Mesendoderm (in vitro differentiated cells): ENCODE measurements at places on chromosomes 5 and 9.

- no peak for DNase-seq
Measured at GRCh38 chr9:40913096-40913719, 215.3 kb downstream of the FOXD4L6 start.

DNA sequence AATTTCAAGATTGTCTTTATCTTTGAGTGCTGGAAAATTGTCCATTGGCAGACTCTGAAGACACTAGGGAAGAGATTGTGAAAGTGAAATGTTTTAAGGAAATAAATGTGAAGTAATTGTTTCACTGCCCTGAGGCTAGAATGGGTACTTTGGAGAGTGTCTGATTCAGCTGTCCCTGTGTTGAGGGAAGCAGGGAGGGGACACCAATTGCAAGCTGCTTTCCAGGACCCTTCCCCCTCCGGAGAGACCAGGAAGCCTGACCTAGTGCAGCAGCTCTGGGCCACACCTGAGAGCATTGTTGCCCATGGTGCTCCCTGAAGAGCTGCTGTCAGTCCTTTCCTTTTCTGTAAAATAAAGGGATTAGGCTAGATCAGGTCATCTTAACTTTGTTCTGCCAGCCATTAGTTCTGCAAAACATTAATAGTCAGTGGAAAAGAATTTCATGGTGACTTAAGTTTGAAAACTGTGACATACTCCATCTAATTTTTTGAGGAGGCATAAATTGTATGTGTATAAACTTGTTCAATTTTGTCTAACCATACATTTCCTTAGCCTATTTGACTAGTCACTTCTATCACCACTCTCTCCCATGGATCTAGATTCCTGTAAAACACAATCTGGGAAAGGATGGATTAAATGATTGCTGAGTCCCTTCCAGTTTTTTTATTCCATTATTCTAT lies 18.8 kb downstream of the MAP1B start:
- DNase-seq, result peak; percentile 56

- no peak for DNase-seq
Measured at GRCh38 chr9:2209400-2209799, 194.3 kb downstream of the SMARCA2 start.

DNA sequence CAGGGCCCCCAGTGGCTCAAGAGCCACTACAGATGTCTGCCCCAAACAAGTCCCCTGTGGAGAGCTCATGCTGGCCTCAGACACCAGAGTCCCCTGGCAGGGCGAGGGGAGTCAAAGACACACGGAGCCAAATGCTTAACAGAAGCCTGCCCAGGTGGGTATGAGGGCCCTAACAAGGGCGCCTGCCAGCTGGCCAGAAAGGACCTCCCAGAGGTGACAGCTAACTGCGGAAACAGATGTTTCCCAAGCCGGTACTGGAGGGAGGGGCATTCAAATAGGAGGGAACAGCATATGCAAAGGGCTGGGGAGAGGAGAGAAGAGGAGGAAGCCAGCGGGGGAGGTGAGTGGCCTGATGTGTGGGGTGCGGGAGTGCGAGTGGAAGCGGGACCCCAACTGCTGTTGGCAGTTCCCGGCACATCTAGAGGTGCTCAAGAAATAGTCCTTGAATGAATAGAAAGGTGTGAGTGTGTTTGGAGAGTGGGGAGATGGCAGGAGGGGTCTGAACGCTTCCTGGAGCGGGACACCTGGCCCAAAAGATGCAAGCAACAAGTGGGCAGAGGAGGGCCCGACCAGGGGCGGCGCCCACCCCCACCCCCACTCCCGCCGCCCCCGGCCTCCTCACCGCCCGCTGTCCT lies 824 bp downstream of the MXD3 start:
- DNase-seq, result peak; percentile 60

- DNase-seq, result no peak
Measured at GRCh38 chr5:96683392-96683791, 21.2 kb downstream of the CAST start.

GRCh38 chr5:159182691-159183090 lies 26.7 kb downstream of the RNF145 start:
- peak; percentile 48 for DNase-seq

DNA sequence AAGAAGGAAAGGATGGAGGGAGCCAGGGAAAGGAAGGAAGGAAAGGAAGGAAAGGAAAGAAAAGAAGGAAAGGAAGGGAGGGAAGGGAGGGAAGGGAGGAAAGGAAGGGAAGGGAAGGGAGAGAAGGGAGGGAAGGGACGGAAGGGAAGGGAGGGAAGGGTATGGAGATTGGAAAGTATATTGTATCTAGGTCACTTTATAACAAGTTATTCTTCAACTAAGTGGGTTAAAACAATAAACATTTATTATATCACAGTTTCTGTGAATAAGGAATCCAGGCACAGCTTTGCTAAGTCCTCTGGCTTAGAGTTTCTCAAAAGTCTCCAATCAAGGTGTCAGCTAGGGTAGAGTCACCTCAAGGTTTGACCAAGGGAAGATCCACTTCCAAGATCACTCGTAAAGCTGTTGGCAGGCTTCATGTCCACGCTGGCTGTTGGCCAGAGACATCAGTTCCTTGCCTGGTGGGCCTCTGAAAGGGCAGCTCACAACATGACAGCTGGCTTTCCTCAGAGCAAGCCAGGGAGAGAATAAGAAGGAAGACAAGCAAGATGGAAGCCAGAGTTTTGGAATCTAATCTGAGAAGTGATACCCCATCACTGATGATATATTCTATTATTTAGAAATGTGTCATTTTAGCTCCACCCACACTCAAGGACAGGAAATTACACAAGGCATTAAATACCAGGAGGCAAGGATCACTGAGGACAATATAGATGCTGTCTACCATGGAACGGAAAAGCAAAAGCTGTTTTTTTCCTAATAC lies 105.1 kb downstream of the DEPDC1B start:
- no peak for DNase-seq

DNA sequence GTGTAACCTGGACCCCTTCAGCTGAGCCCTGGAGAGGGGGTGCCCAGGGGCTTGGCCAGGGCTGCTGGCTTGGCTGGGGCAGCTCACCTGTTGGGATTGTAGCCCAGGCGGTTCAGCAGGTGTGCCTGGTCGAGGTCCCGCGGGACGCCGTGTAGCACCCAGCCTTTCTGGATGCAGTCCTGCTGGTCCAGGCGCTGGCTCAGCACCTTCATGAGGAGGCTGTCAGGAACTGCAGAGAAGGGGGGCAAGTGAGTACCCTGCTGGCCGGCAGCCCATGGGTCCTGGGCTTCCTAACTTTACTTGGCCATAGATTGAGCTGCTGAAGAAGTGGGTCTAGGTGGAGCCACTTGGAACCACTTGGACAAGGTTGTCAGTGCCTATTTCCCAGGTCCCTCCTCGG lies 85.5 kb downstream of the AK8 start:
- DNase-seq, result no peak

GRCh38 chr5:97764700-97765099 lies 581.7 kb upstream of the RIOK2 start:
- DNase-seq, result no peak

DNA sequence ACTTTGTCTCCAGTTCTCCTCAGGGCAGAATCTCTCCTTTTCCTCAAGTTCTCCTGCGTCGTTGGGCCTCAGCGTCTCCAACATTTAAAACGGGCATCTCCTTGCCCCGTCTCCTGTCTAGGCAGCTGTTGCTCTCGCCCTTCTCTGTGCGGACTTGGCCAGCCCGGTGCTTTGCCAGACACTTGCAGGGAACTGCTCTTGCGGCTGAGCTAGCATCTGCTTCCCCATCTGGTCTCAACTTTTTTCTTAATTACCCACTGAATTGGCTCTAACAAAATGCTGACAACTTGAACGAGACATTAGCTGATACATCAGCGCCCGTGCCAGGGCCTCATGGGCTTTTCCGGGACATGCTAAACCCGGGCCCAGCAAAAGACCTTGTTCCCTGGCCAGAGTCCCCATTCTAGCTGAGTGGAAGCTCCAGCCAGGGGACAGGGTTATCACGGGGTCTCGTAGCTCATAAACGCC lies 25.1 kb downstream of the ZNF618 start:
- no peak for DNase-seq

DNA sequence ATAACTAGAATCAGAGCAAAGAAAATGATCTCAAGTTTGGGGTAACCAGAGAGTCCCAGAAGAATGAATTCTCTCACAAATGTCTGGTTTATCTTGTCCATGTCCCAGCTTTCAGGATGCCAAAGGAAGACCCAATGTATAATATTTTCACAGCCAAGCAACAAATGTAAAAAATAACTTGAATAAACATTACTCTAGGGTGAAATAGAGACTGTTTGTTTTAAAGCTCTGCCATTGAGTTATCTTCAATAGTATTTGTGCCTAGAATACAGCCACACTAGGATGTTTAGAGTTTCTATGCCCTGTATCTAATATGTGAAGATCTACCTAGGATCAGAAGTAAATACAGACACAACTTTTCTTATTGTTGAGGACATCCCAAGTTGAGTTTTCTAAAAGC lies at the start of gene OR13C4:
Gene OR13C4 (minus strand): TSS at position 101 of the 400 bp plus-strand sequence. CDS start 0 bp downstream, at position 101.
- no peak for DNase-seq

GRCh38 chr5:135887447-135887864 lies 8.2 kb downstream of the IL9 start:
- peak; percentile 81 for DNase-seq

DNA sequence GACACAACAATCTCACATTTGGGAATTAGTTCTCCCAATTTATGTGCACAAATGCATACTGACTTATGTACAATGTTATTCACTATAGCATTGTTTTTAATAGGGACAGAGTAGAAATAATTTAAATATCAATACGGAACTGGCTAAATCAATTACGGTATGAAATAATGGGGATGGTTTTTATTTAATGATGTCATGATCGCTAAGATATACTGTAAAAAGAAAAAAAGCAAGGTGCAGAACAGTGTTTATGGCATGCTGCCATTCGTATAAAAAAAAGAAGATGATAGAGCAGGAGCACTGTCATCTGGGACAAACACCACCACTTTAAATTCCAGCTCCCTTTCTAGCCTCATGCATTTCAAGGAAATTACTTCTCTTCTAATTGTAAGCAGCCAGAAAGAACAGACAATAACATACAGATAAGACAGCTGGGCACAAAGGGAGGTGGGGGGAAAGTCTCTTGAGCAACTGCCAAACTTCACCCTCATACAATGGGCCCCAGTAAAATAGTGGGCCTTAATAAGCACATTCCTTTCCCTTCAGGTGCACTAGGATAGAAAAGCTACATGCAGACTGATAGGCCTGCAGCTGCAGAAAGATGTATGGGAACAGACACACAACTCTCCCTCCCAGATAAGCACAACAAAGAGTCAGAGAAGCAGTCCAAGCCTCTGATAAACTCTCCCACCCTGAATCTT lies 8.4 kb downstream of the SREK1IP1 start:
- peak; percentile 72 for DNase-seq

DNA sequence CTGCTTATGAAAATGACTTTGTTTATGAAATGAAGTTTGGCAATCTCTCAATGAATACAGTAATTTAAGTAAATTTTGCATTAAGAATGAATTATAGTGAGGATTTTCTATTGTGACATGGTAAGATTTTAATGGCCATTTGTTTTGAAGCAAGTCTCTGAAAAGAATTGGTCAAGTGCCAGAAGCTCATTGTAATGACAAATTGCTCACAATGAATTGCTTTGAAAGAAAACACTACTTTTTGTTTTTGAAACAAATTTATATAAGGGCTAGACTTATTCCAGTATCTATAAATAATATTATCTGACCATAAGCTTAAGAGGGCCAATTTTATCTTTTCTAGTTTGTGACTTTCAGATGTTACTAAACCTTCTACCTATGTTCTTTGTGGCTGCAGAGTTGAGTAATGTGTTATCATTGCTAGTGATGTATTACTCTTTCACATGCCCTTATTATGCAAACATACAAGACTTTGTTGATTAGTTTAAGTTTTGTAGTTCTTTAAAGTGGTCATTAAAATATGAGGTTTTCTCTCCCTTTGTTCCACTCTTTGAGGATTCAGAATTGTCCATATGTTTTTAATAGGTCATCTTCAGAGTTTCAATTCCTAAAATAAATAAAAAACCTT lies 93.0 kb upstream of the ZNF608 start:
- DNase-seq, result no peak
